Fibroblast of skin of scalp (primary cell): ENCODE measurements at places on chromosomes 4 and X.

DNA sequence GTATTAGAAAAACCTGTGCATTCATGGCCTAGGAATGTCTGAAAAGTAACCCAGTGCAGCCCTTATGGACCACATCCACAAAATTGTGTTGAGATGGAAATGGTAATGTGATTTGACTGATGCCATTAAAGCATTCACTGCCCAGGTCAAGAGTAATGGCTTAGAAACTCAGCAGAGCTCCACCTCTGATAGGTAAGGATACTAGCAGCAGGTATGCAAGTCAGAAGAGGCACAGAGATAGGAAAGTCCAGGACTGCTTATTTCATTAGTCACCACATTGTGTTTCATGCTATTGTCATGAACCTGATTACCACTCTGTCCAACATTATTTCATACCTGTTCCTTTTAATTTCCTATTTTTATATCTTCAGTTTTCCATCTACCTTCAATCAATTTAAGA is 2042.2 kb downstream of the ARAP2 start:
- DNase-seq, result no peak

DNA sequence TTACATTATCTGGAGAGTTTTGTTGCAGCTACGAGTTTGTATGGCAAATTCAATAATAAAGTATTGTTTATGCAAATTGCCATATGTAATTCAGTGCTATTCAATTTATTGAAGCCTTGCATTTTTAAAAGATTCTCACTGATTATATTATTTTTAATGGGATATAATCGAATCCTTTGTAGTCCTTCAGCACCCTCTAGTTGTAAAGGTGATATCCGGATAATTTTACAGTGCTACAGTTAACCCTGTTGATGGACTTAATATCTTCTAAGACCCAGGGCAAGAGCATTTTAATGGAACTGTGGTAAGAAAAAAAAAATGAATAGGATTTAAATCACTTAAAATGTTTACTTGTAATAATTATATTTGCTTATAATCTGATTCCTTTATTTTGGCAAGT is 48.5 kb upstream of the GRIA2 start:
- DNase-seq, result peak; percentile 10

GRCh38 chr4:16140879-16141249 is 57.0 kb upstream of the PROM1 start:
- DNase-seq, result peak; percentile 93

DNA sequence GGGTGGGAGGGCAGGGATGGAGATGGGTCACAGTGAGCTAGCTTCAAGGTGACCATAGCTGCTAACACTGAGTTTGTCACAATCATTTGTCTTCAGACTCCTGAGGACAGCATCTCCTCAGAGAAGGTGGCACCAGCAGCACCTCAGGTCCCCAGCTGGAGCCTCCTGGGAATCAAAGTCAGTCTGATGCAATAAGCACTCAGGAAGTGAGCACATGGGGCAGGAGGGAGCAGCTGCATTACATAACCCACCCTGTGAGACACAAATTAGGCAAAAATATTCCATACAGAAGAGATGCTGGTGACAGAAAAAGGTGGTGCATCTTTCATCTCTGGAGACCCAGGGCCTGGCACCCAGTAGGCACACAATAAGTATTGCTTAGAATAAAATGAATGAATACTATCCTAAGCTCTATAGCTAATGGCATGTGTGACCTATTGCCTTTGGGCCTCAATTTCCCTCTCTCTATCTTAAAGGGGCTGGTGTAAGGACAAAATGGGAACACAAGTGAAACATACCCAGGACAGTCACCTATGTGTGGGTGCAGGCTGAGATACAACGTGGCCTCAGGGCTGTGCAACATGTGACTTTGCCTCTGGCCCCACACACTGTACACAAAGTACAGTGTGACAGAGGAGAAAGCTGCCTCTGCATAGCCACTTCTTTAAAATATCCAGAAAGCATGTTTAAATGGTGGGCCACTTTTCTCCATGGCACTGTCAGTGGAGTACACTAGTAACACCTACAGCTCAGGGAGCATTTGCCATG is 37.1 kb downstream of the SLC39A8 start:
- no peak for DNase-seq

GRCh38 chr4:114601304-114602052 is 2.9 kb downstream of the UGT8 start:
- no peak for DNase-seq

DNA sequence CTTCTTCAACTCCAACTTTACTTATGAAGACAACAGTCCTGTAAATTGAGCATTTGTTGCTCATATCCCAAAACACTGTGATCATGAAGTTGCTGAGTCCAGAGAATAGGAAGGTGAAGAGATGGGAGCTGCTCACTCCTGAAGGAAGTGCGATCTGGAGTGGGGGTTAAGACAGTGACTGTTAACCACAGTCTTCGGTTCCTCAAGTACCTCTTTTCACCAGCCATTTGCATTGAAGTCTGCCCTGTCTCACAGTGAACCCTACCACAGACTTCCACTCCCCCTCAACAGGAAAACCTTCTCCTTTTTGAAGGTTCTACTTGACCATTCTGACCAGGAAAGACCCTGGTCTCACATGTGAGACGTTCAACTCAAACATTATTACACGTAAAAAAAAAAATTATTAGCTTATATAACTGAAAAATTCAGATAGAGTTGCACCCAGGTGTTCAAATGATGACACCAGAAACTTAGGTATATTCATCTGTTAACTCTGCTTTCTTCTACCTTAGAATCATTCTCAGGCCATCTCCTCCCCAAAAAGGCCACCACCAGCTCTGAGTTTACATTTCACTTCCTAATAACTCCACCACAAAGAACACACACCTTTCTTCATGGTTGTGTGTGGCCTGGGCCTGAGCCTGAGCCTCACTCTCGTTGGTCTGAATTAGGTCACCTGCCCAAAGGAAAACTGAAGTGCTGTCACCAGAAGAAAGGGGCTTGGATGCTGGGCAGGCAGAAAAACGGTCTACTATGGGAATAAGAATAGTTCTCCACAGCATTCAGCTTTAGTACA is 199.2 kb downstream of the DCTD start:
- DNase-seq, result no peak

DNA sequence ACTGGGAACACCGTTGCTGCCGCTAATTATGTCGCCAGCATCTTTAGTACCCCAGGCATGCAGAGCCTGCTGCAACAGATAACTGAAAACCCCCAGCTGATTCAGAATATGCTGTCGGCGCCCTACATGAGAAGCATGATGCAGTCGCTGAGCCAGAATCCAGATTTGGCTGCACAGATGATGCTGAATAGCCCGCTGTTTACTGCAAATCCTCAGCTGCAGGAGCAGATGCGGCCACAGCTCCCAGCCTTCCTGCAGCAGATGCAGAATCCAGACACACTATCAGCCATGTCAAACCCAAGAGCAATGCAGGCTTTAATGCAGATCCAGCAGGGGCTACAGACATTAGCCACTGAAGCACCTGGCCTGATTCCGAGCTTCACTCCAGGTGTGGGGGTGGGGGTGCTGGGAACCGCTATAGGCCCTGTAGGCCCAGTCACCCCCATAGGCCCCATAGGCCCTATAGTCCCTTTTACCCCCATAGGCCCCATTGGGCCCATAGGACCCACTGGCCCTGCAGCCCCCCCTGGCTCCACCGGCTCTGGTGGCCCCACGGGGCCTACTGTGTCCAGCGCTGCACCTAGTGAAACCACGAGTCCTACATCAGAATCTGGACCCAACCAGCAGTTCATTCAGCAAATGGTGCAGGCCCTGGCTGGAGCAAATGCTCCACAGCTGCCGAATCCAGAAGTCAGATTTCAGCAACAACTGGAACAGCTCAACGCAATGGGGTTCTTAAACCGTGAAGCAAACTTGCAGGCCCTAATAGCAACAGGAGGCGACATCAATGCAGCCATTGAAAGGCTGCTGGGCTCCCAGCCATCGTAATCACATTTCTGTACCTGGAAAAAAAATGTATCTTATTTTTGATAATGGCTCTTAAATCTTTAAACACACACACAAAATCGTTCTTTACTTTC is 1.8 kb downstream of the UBQLN2 start:
- DNase-seq, result peak; percentile 2
